Stimulated activated CD4-positive, alpha-beta T cell treated with anti-CD3 and anti-CD28 coated beads, Interleukin-15, amount 100 ng/mL, for 1 hour (primary cell): ENCODE measurements at places on chromosomes 7 and 10.
A peak's percentile ranks its signal among the peaks of the same experiment; 100 is the strongest.

DNA sequence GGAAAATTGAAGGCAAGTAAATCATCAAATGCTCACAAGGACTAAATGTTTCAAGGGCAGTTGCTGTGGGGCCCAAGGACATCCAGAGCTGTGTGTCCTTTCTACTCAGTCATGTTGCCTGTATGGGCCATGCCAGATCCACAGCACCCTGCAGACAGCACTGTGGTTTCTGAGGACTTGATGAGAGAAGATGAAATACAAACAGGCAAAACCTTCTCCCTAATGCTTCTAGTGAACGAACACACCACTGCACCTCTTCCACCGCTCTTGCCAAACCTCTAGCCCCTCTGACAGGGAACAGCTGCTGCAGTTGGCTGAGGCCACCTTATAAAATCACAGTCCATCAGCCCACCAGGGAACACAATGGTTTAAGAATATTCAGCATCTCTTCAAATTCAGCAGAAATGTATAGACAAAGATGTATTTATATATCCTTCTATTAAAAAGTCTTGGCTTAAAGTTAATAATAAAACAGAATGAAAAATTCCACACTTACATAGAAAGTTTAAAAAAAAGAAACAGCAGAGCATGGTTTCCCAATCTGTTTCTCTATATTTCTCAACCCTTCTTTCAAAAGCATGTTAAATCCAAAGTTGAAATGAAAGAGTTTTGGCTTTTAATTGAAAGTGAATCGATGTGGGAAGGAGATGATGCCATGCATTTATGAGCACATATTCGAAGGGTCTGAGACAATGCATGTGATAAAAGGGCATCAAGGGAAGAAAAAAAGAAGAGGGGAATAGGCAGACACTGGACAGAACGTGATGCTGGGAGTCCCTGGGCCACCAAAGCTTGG, 14.0 kb downstream of the CYP3A7 start:
- no peak for DNase-seq

- DNase-seq, result no peak
These were observed 490.9 kb downstream of the REEP3 start for GRCh38 chr10:64011912-64012714.

GRCh38 chr10:79093658-79094411, 25.1 kb downstream of the ZMIZ1 start:
- DNase-seq, result no peak

GRCh38 chr7:133705596-133705995, 421.5 kb upstream of the LRGUK start:
- no peak for DNase-seq

GRCh38 chr7:127927348-127927696, 103.9 kb downstream of the LRRC4 start:
- DNase-seq, result no peak

GRCh38 chr10:72819053-72819452, 74.5 kb upstream of the OIT3 start:
- no peak for DNase-seq

GRCh38 chr10:122490786-122491680, 29.7 kb downstream of the HTRA1 start:
- DNase-seq, result no peak

DNA sequence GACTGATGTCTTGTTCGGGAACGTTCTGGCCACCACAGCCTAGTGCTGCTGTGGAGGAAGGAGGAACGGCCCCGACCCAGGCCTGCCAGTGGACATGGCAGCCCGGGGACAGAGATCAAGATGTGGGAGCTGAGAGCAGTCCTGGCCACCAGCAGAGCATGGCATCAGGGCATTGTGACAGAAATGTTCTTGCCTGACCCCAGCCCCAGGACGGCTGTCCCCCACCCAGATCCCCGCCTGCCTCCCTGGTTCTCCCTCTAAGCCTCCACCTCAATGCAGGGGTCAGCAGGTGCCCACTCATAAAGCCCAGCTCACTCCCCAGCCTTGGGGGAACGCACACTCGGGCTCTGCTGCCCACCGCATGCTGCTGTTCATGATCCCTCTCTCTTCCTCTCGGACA, 42.9 kb upstream of the HSPA12A start:
- no peak for DNase-seq

DNA sequence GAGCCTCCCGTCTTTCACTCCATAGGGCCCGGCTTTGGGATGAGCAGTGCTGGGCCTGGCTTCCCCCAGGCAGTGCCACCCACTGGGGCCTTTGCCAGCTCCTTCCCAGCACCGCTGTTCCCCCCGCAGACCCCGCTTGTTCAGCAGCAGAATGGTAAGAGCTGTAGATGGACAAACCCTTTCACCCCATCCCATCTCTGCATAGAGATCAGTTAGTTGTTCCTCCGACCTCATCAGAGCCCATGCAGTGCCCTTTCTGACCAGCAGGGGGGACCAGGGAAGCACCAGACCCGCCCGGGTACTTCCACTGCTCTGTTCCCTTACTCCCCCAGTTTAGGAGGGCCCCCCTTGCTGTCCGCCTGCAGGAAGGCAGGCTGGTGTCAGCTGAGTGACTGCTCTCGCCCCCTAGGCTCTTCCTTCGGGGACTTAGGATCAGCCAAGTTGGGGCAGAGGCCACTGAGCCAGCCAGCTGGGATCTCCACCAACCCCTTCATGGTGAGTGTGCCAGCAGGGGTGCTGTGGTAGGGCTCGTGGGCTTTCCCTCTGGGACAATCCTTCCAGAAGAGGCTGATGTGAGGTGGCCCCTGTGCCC, 9.8 kb downstream of the SAP25 start:
- peak; percentile 71 for DNase-seq

DNA sequence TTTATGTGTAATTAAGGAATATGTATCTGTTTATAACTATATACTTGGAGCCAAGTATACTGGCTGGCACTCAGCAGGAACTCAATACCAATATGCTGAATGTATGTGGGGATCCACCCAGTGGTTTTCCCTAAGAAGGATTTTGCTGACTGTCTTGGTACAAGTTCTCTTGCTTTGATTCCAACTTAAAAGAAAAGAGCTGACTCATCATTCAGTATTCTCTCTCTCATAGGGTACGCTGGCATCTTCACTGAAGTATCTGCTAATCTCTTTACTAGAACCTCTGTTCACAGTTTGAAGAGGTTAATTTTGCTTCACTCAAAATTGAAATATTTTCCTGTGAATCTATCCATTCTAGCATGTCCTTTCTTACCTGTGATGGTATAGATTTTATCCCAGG, 1044.8 kb downstream of the CNTNAP2 start:
- DNase-seq, result no peak

- DNase-seq, result no peak
These were observed 56.1 kb downstream of the CDK1 start for GRCh38 chr10:60834401-60834800.

DNA sequence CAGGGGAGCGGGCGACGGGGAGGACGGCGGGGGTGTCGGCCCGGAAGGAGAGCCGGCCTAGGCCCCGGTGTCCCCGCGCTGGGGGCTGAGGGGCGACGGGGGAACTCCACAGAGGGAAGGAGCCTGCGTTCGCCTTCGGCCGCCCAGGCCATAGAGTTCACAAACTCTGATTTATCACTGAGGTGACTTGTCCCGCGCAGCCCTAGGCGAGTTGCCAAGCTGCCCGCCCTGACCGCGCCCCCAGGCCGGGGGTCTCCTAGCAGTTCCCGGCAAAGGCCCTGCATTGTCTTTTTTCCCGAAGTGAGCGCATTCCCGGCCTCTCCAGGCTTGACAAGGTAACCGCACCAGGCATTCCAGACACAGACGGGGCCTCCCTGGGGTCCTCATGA, 2.9 kb upstream of the NKX6-2 start:
- no peak for DNase-seq

- DNase-seq, result no peak
These were observed 179.2 kb downstream of the ST7 start for GRCh38 chr7:117132321-117133120.

- DNase-seq, result no peak
These were observed 128.4 kb upstream of the RSU1 start for GRCh38 chr10:16945593-16945992.

DNA sequence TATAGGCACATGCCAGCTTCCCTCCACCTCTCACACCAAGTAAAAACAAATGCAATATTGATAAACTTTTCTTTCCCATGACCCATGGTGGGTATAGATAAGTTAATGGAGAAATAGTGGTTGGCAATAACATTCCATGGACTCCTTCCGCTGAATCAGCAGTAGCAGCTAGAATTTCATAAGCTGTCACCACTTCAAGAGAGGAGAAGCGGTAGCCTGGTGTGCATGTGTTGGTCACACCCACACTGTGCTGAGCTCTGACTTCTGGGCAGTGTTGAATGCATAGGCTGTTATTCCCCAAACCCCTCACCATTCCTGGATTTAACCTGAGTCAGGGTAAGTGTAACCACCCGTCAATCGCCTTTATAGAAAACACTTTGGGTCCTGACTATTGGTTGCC, 32.5 kb upstream of the BMPER start:
- DNase-seq, result no peak

- no peak for DNase-seq
These were observed 599.7 kb downstream of the KCNMA1 start for GRCh38 chr10:77037735-77038403.

- no peak for DNase-seq
These were observed 73.2 kb downstream of the SPDYE5 start for GRCh38 chr7:75565132-75565837.

DNA sequence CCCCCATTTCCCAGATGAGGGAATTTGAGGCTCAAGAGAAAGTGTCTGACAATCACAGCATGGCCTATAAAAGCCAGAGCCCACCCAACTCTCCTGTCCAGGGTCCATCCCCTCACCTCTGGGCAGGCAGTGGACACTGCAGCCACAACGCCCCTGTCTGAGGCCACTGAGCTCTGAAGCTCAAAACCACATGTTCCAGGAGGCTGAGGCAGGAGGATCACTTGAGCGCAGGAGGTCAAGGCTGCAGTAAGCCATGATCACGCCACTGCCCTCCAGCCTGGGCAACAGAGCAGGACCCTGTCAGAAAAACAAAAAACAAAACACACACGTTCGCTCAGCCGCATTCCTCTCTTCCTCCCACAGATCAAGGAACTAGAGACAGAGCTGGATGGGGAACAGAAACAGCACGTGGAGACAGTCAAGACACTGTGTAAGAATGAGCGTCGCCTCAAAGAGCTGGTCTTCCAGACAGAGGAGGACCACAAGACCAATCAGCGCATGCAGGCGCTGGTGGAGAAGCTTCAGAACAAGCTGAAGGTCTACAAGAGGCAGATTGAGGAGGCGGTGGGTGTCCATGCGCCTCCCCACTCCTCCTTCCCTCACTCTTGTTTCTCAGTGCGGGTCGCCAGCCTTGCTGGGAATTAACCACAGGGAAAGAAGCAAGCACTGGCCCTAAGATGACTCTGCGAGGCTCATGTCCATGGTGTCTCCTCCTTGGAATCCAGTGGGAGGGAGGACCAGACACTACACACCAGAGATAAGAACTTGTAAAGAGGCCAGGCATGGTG, 20.0 kb upstream of the ARPC1A start:
- DNase-seq, result no peak

DNA sequence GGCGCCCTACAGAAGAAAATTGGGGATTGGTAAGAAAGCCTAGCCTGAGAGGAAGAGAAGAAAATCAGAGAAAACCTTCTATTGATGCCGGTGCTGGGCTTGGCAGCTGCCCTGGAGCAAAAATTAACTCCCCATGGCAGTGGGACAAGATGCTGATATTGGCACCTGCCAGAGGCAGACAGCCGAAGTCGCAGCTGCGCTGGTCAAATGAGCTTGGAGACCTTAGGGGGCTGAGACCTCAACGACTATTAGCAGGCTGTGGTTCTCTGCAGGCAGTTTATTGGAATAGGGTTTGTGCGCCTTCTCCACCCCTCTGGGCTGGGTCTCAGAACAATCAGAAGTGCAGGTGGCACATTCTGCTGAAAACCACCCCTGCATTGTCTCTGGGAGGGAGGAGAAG, 213.7 kb downstream of the GFRA1 start:
- no peak for DNase-seq

DNA sequence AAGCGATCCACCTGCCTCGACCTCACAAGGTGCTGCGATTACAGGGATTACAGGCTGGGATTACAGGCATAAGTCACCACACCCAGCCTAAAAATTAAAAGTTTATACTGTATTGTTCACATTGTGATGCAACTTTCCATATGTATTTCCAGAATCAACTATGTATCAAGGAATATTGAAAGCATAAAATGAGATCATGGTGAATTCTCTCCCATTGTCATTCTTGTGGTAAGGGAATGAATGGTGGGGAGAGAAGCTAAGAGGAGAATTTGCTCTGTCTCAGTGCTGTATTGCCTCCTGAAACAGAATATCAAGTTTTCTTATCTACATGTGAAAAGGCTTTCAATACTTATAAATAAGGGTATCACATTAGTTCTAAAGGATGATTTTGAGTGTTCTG, 81.7 kb downstream of the CD36 start:
- DNase-seq, result no peak

- DNase-seq, result no peak
These were observed 39.6 kb downstream of the COL26A1 start for GRCh38 chr7:101402081-101402779.
